ENCODE measurements at places on chromosomes 6 and 20. TPM values are rescaled to one million over a fixed set of nuclear protein-coding genes. Genes with fewer than 3 reads are reported as not detected.

GPX5 gene
- not detected for polyA plus RNA-seq

VSX1 gene
- 0.05 TPM for polyA plus RNA-seq

POU5F1 gene
- 6.5 TPM for polyA plus RNA-seq

NRSN1 gene
- polyA plus RNA-seq, result 0.25 TPM

EMILIN3 gene
- not detected for polyA plus RNA-seq

OOEP gene
- polyA plus RNA-seq, result not detected

CNPY3 gene
- 21.7 TPM for polyA plus RNA-seq

DNA sequence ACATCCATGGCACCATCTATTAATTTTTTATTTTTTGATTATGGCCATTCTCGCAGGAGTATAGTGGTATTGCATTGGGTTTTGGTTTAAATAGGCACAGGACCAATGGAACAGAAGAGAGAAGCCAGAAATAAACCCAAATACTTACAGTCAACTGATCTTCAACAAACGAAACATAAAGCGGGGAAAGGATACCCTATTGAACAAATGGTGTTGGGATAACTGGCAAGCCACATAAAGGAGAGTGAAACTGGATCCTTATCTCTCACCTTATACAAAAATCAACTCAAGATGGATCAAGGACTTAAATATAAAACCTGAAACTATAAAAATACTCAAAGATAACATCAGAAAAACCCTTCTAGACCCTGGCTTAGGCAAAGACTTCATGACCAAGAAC is 25.3 kb upstream of the RUNX2 start:
- DNase-seq, result no peak

GRCh38 chr6:90905351-90905750 is 318.5 kb upstream of the MAP3K7 start:
- DNase-seq, result no peak

GRCh38 chr20:52798124-52798523 is 174.0 kb upstream of the TSHZ2 start:
- DNase-seq, result no peak

- no peak for DNase-seq
Observed at GRCh38 chr20:34977365-34978091, 21.9 kb downstream of the MYH7B start.

- no peak for DNase-seq
Observed at GRCh38 chr6:21648475-21649050, 55.0 kb downstream of the SOX4 start.

- no peak for DNase-seq
Observed at GRCh38 chr6:117425431-117426153, at the start of gene ROS1. TSS of gene ROS1 (minus strand) at chr6:117425942. CDS start at chr6:117425656, 286 bp downstream.

DNA sequence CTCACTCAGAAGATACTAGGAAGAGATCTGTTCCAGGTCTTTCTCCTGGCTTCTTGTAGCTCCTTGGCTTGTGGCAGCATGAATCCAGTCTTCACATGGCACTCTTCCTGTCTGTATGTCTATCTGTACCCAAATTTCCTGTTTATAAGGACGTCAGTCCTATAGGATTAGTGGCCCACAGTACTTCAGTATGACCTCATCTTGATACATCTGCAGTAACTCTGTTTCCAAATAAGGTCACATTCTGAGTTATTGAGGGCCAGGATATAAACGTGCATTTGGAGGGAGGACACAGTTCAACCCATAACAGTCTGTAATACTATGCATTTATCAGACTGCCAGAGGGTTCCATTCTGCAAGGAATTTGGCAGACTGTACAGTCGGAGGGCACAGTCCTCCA is 57.6 kb upstream of the DYNLRB1 start:
- no peak for DNase-seq

GRCh38 chr6:26501482-26501986 is 1.4 kb downstream of the BTN1A1 start:
- peak; percentile 76 for DNase-seq

DNA sequence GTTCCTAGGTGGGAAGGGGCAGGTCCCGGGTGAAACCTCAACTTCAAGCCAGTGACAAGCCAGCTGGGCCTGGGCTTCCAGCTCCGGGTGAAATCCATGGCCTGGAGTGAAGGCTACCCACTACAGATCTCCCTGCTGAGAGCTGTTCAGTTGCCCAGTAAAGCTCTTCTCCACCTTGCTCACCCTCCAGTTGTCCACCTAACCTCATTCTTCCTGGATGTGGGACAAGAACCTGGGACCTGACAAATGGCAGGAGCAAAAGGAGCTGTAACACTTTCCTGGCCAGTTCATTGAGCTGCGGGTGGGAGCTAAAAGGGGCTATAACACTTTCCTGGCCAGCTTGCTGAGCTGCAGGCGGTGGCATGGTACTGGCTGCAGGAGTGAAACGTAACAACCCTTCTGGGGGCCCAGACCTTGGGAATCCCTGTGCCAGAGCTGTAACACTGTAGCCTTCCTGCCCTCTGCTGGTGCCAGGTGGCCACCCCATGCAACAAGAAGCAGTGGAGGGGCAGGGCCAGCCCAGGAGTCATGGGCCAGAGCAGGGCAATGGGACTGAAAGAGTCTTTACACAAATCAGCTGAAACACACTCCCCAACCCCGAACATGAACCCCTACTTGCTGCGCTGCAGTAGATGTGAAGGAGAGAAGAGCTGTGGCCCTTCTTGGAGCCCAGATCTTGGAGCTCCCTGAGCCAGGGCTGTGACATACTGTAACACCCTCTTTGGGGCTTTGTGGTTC is 3.6 kb upstream of the HINT3 start:
- no peak for DNase-seq

GRCh38 chr6:89597988-89598387 is 40.6 kb downstream of the LYRM2 start:
- DNase-seq, result no peak

- DNase-seq, result no peak
Observed at GRCh38 chr6:30513451-30513850, 24.1 kb downstream of the HLA-E start.

DNA sequence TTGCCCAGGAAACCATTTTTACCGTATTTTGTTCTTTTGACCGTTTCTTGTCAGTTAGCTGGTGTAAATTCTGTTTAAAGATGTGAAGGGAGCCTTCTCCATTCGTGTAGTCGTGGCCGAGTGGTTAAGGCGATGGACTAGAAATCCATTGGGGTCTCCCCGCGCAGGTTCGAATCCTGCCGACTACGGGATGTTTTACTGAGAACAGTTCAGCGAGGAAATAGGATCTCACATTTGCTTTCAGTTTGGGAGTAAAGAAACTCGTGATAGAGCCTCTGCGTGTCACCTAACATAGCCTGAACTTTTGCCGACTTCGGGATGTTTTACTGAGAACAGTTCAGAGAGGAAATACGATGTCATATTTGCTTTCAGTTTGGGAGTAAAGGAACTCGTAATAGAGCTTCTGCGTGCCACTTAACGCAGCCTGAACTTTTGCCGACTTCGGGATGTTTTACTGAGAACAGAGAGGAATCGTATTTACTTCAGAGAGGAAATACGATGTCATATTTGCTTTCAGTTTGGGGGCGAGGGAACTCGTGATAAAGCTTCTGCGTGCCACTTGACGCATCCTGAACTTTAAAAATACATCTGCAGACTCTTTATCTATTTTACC is 5.9 kb upstream of the ZNF184 start:
- DNase-seq, result peak; percentile 95

DNA sequence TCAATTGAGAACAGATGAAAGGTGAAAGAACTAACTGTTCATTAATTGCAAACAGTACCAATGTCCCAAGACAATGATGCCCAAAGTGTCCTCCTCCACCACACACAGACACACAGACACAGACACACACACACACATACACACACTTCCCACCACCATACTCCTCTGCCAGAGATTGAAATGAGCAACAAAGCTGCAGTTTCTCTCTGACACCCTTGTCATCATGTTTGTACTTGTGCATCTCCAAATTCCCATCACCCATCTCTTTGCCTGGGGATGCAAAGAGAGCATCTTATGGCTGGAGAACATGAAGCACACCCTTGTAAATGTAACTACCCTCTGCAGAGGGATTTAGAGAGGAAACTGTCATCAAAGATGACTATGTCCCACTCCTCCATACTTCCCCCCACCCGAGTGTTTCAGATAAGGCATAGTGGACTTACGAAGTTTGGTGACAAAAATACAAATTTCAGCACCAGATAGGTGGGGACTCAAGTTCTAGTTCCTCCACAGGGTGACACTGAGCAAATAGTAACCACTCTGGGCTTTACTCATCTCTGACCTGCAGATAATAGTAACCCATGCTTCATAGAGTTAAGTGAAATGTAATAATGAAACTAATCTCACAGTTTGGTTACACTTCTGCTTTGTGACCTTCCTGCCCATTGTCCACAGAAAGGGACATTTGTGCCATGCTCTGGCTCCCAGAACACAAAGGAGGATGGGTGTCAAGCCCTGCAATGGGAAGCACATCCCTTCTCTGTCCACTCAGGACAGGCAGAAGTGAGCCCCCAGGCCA is 8.7 kb downstream of the MAFB start:
- no peak for DNase-seq

- DNase-seq, result no peak
Observed at GRCh38 chr6:32937230-32937633, 3.6 kb downstream of the HLA-DMB start.

- no peak for DNase-seq
Observed at GRCh38 chr6:81838724-81839426, 86.4 kb upstream of the TENT5A start.

GRCh38 chr6:25340431-25341202 is 61.4 kb downstream of the CARMIL1 start:
- DNase-seq, result no peak

- no peak for DNase-seq
Observed at GRCh38 chr6:158357570-158358216, 45.4 kb downstream of the TULP4 start.

- DNase-seq, result no peak
Observed at GRCh38 chr20:62761759-62762131, 34.5 kb upstream of the MRGBP start.

DNA sequence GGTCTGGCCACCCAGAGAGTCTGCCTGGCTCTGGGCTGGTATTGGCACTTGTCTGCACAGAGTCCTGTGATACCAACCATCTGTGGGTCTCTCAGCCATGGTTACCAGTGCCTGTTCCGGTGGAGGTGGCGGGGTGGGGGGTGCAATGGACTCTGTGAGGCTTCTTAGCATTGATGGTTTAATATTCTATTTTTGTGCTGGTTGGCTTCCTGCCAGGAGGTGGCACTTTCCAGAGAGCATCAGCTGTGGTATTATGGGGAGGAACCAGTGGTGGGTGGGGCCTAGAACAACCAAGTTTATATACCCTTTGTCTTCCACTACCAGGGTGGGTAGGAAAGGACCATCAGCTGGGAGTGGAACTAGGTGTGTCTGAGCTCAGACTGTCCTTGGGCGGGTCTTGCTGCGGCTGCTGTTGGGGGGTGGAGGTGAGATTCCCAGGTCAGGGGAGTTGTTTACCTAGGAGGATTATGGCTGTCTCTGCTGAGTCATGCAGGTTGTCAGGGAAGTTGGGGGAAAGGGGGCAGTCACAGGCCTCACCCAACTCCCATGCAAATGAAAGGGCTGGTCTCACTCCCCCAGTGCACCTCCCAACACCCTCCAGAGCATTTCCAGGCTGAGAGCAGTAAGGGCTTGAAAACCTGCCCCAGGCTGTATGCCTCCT is 117.5 kb downstream of the FLRT3 start:
- DNase-seq, result no peak

- DNase-seq, result peak; percentile 65
Observed at GRCh38 chr6:39430871-39431523, 108.5 kb upstream of the KCNK16 start.

GRCh38 chr6:87820343-87820984 is 118.4 kb upstream of the AKIRIN2 start:
- DNase-seq, result no peak

DNA sequence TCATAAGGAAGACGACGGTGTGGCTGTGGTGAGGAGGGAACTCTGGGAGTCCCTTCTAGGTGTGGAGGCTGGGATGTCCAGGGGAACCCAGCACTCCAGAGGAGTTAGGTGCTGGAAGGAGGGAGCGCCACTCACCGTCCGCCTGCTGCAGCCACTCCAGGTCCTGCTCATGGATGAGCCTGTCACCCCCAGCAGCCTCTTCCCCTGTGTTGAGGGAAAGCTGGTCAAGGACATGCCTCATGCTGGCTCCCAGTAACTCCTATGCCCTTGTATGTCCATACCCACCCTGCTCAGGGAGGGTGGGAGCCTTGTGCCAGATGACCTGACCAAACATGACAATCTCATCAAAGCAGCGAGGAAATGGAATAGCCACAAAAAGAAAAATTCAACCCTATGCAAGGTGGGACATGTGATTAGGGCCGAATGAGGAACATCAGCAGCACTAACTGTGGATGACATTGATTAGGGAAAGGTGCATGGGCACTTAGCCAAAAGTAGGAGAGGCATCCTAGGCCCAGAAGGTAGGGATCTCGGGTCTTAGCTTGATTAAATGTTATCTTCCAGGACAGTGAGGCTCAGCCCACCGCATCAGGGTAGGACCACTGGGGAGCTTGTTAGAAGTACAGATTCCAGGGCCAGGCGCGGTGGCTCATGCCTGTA is 3.0 kb downstream of the DNPH1 start:
- DNase-seq, result no peak

DNA sequence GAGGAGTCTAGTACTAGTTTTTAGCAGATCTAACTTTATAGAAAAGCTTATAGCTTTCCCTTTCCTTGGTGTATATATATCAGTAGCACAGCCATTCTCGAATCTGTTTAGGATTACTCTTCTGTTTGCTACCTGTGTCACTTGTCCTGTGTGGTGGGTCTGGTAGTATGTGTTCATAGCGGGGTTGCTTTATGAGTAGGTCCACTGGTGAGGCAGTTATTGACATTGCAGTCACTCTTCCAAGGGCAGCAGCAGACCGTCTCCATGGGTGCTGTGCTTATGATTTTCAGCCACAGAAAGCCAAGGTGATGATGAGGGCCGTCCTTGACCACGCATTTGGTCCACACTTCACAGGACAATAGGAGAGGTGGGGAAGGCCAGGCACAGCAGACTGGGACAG is 171.5 kb downstream of the CDKAL1 start:
- DNase-seq, result no peak

- no peak for DNase-seq
Observed at GRCh38 chr20:13312300-13312699, 91.2 kb downstream of the ISM1 start.

GRCh38 chr6:6964675-6965074 is 143.1 kb upstream of the RREB1 start:
- no peak for DNase-seq

GRCh38 chr6:107621229-107621937 is 131.5 kb downstream of the SOBP start:
- no peak for DNase-seq

Measured in stomach (tissue), 19 donors.